ENCODE measurements at places on chromosomes 5 and 9.

- DNase-seq = no peak
Measured at GRCh38 chr5:149426931-149427330, 47.8 kb upstream of the IL17B start.

DNA sequence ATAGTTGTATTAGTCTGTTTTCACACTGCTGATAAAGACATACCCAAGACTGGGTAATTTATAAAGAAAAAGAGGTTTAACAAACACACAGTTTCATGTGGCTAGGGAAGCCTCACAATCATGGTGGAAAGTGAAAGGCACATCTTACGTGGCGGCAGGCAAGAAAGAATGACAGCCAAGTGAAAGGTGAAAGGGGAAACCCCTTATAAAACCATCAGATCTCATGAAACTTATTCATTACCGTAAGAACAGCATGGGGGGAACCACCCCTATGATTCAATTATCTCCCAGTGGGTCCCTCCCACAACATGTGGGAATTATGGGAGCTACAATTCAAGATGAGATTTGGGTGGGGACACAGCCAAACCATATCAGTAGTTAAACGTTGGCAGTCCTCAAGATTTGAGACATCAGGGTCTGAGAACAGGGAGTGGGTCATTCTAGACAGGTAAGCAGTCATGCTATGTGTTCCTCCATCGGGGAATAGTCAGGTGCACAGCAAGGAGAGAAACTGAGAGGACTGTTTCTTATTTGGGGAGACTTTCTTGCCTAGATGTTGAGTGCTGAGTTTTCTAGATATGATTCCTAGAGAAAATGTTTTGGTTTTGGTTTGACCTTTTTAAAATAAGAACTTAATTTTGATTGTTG, 45.8 kb upstream of the ENTREP1 start:
- no peak for DNase-seq

- no peak for DNase-seq
Measured at GRCh38 chr5:67032921-67033664, 163.5 kb downstream of the CD180 start.

- no peak for DNase-seq
Measured at GRCh38 chr9:78468231-78468630, 171.3 kb downstream of the PSAT1 start.

DNA sequence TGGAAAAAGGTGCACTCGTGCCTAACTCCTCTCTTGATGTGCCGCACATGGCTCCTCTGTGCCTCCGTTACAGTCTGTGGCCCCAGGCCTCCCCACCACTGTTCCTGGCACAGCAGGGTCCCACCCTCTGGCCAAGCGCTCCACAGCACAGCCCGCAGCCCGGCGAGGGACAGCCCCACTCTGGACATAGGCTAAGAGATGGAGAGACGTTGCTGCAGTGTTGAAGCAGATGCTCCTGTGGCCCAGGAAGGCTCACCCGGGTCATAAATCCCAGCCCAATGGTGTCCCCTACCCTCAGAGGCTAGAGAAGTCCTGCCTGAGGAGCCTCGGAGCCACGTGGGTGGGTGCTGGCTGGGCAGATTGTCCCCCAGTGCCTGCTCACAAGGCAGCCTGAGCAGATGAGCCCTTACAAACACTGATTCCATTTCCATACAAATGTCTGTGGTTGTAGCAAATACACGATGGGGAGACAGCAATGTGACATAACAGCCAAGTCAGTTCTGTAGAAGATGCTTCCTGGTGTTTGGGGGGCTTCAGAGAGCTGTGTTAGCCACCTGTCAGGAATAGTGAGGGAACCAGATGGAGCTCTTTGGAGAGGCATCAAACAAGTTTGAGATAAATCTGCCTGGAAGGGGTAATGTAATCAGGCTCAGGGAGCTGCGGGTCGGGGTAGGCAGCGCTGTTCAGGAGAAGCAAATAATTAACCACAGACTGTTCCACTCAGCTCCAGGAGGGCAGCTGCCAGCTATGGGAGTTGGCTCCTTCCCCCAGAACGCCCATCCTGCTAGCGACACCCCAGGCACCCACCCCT, 41.7 kb downstream of the C5orf15 start:
- DNase-seq = no peak

DNA sequence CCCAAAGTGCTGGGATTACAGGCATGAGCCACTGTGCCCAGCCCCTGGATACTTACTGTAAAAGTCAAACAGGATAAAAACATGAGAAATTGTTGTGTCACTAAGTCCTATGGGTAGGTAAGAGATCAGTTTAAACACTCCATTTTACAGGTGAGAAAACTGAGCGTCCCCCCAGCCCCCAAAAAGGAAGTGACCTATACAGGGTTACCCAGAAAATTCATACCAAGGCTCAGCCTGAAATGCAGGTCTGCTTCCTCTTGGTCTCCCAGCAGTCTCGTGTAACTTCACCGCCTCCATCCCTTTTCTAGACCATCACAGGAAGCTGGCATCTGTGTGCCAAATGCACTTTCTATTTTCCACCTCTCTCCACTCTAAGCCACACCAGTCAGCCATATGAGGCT, 57.2 kb downstream of the TMOD1 start:
- no peak for DNase-seq

DNA sequence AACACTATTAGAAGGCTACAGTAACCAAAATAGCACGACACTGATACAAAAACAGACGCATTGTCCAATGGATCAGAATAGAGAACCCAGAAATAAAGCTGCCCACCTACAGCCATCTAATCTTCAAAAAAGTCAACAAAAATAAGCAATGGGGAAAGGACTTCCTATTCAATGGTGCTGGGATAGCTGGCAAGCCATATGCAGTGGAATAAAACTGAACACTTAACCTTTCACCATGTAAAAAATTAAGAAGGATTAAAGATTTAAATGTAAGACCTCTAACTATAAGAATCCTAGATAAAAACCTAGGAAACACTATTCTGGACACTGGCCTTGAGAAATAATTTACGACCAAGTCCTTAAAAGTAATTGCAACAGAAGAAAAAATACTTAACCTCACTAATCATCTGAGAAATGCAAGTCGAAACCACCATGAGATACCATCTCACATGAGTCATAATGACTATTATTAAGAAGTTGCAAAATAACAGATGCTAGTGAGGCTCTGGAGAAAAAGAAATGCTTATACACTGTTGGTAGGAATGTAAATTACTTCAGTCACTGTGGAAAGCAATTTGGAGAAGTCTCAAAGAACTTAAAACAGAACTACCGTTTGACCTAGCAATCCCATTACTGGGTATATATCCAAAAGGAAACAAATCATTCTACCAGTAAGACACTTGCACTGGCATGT, 203.3 kb upstream of the CDH9 start:
- DNase-seq = no peak

DNA sequence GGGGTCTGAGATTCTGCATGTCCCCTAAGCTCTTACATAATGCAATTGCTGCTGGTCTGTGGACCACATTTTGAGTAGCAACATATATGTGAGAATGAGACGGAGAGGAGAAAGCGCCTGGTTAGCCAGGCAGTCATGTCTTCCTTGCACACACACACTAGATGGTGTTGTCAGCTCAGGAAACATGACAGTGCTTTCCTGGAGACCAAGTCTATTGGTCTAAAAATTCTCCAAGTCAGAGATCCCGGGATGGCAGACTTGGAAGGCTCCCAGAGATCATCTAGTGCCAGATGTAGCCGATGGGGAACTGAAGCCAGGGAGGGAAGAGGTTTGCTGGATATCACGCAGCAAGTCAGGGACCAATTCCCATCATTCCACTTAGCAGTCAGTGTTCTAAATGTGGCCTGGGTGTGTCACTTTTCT, 53.4 kb downstream of the GALNT12 start:
- DNase-seq = no peak

DNA sequence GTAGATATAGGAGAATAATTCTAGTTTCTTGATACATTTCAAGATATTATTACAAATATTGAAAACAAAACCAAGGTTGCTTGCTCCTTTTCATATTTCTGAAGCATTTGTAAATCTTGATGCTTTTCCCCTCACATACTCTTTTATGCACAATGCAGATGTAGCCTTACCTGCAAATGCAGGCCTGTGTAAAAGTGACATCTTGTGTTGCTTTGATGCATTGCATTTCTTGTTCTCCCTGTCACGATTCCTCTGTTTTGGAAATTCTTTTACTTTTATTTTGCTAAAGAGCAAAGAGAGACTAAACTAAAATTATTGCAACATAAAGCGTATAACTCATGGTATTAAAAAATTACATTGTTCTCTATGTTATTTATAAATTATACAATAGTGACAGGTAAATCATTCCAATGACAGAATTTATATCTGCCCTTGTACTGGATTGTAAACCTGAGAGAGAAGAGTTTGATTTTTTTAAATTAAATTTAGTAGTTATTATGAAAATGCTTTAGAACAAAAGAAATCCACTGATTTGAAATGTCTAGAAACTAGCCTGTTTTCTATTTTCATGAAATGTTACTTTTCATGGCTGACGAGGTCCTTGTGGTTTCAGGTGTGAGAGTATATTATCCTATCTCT, 970.0 kb downstream of the MAT2B start:
- DNase-seq = no peak

DNA sequence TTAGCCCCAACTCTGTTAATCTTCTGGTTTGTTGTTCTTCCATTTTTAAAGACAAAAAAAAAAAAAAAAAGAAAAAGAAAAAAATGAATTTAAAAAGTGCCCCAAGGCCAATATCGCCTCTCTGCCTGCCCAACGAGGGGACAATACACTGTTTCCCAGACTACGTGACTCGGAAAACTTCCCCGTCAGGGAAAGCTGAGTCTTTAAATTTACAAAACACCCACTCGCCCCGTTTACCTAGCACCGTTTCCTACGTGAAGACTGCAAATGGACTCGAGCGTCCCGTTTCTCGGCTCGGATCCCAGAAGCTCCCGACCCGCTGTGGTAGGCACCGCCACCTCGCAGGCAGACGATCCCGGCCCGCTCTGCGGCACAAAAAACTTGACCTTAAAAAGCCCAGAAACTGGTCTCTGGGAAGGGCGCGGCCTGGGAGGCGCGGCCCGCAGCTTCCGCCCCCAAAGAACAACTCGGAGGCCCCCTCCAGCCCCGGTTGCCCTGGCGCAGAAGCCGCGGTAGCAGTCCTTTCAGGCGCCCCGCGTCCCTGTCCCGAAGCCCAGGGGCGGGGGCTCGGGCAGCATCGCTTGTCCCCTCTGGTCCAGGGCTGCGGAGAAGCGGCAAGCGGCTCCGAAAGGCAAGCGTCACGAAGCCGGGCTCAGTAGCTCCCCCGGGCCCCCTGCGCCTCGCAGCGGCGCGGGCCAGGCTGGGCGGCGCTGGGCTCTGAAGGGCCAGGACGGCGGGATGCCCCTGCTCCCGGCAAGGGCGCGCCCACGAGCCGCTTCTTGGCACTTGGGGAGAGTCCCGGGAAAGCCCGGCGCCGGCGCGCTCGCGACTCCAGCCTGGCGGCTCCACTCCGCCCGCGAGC, at the start of gene GCNT4:
GCNT4 (minus strand) TSS at position 367 of the 862 bp plus-strand sequence. CDS start 22,521 bp downstream, outside the sequence.
- no peak for DNase-seq

DNA sequence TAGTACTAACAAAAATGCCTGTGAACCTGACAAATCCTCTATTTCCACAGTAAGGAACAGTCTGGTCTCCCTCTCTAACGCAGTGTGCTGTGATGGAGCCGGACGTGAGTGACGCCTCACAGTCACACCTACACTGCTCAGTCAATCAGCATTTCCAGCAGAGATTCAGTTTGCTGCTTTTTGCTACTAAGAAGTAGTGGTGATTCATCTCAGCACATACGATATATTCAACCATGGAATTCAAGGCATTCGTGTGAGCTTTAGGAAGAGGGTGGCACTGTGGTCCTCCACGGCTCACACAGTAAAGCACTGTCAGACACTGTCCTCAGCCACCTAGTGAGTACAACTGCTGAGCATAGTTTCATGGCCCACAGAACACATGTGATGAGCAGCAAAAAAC, 70.9 kb downstream of the SETX start:
- DNase-seq = no peak

- DNase-seq = no peak
Measured at GRCh38 chr9:121736934-121737462, 85.6 kb downstream of the DAB2IP start.

- no peak for DNase-seq
Measured at GRCh38 chr5:118095115-118095514, 893.2 kb downstream of the DTWD2 start.

GRCh38 chr5:135642488-135642870, 63.7 kb upstream of the CXCL14 start:
- DNase-seq = no peak

DNA sequence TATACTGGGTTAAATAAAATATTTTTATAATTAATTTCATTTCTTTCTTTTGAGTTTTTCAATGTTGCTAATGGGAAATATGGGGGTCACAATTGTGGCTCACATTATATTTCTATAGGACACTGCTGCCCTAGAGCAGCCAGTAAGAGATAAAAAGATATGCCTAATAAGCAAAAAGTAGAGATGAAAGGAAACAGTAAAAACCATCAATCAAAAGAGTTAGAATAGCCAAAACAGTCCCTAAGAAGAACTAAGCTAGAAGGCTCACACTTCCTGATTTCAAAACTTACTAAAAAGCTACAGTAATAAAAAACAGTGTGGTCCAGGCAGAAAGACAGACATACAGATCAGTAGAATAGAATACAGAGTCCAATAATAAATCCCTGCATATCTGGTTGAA, 104.4 kb downstream of the FANCC start:
- DNase-seq = no peak

GRCh38 chr5:114636271-114636670, 274.4 kb downstream of the KCNN2 start:
- no peak for DNase-seq

Measured in stimulated activated CD4-positive, alpha-beta T cell treated with anti-CD3 and anti-CD28 coated beads, TNF-alpha, amount 100 ng/mL, for 1 hour (primary cell).